ENCODE measurements at places on chromosomes 12 and 14.
A peak's percentile ranks its signal among the peaks of the same experiment; 100 is the strongest.

DNA sequence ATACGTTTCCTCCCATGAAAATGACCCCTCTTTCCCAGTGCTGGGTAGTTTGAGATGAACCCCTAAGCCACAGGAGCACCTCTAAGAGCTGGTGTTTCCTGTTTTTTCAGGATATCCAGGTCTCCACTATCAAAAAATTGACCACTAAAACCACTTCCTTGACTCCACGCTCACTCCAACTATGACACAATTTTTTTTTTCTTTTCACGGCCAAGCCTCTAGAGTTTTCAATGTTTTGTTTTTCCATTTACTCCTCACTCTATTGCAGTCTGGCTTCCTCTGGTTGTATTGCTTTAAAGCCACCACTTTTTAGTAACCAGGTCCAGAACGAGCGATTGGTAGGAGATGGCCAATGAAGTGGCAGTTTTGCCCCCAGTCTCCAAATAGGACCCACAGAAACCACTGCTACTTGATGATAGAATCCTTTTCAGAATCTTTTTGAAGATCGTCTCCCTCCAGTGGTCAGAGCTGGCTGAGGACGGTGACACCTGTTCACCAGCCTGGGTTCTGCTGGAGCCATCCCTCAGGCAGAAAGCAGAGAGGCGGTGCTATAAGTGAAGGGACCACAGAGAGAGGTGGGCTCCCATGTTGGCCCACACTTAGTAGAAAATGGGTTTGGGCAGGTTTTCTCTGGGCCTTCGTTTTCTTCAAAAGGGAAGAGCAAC, 454.4 kb downstream of the VRK1 start:
- DNase-seq, result no peak

GRCh38 chr12:48789858-48790326, 1.0 kb upstream of the ADCY6 start:
- peak; percentile 27 for DNase-seq

- DNase-seq, result no peak
Observed at GRCh38 chr12:87406926-87407325, 622.3 kb downstream of the C12orf50 start.

GRCh38 chr12:46494424-46494823, 121.9 kb upstream of the SLC38A2 start:
- DNase-seq, result no peak

DNA sequence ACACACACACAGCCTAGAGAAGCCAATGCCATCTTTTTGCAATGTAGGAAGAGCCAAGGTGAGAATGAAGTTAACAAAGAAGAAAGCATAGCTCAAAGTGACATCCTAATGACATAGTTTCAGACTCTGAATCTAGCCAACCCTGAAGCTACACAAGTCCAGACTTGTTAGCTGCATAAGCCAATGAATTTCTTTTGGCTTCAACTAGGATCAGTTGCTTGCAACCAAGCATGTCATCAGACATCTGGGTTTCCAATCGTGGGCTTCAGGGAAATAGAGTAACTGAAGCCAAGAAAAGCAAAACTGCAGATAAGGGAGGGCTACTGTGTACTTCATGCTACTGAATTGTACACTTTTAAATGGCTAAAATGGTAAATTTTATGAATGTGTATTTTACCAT, 4.4 kb upstream of the GPHN start:
- DNase-seq, result no peak
